Placental pericyte (primary cell): ENCODE measurements at places on chromosomes 13 and 19. TPM values are rescaled to one million over a fixed set of nuclear protein-coding genes. Genes with fewer than 3 reads are reported as not detected.

CD33 gene
- not detected in 2 replicates for total RNA-seq

NXNL1 gene
- total RNA-seq = not detected in 2 replicates

GPR12 gene
- total RNA-seq = not detected in 2 replicates

ZNF132 gene
- 8.1 and 9.7 TPM in 2 replicates for total RNA-seq

GCDH gene
- 32.4 and 35.7 TPM in 2 replicates for total RNA-seq

CALR3 gene
- not detected in 2 replicates for total RNA-seq

PRTN3 gene
- not detected in 2 replicates for total RNA-seq

FPR1 gene
- total RNA-seq = 0.44 and 0.86 TPM in 2 replicates

COL4A2 gene
- 506 and 781 TPM in 2 replicates for total RNA-seq

TNNT1 gene
- 0.57 and 2.8 TPM in 2 replicates for total RNA-seq

KCNJ14 gene
- 0.29 and 0.66 TPM in 2 replicates for total RNA-seq

GPC5 gene
- 0.14 TPM in 1 of 2 replicates, not detected in the other for total RNA-seq

HOOK2 gene
- 13.3 and 14.2 TPM in 2 replicates for total RNA-seq

CGB8 gene
- not detected in 2 replicates for total RNA-seq

C13orf42 gene
- not detected in 2 replicates for total RNA-seq

FFAR1 gene
- not detected in 2 replicates for total RNA-seq

KLHL1 gene
- total RNA-seq = not detected in 2 replicates

TMEM150B gene
- not detected in 2 replicates for total RNA-seq

LAIR2 gene
- not detected in 2 replicates for total RNA-seq

ZNF865 gene
- total RNA-seq = 2.4 and 2.6 TPM in 2 replicates

ENOX1 gene
- total RNA-seq = 0.57 and 5.0 TPM in 2 replicates

ATP4B gene
- total RNA-seq = not detected in 2 replicates

ZNF229 gene
- total RNA-seq = 12.7 and 18.6 TPM in 2 replicates

CLDND2 gene
- total RNA-seq = not detected in 2 replicates

WDR62 gene
- 0.66 and 17.5 TPM in 2 replicates for total RNA-seq

CARM1 gene
- 27.1 and 58.0 TPM in 2 replicates for total RNA-seq
